Kasumi-1 (cell line): ENCODE measurements at places on chromosomes 5 and 9.

GRCh38 chr5:152638996-152639552 lies 234.0 kb upstream of the NMUR2 start:
- DNase-seq: no peak

GRCh38 chr5:169176709-169177694 lies 123.9 kb downstream of the SLIT3 start:
- no peak for DNase-seq

GRCh38 chr5:144003636-144004035 lies 166.8 kb downstream of the YIPF5 start:
- no peak for DNase-seq

GRCh38 chr9:123268199-123268464 lies 254 bp downstream of the STRBP start:
- no peak for DNase-seq

DNA sequence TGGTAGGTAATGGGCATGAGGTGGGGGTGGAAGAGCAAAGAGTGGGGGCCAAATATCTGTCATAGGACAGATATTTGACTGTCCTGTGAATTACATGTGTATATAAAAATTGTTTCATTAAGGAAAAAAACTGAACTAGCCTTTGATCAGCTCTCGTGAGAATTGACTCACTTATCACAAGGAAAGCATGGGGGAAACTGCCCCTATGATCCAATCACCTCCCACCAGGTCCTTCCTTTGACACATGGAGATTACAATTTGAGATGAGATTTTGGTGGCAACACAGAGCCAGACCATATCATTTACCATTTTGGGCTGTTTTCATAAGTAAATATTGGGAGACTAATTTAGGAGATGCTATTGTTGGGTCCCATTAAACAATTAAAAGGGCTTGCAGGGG lies 63.2 kb upstream of the FYB1 start:
- DNase-seq: no peak

GRCh38 chr9:127225801-127226625 lies 38.6 kb upstream of the GARNL3 start:
- DNase-seq: peak; percentile 9

GRCh38 chr5:45750574-45750973 lies 54.4 kb upstream of the HCN1 start:
- no peak for DNase-seq

DNA sequence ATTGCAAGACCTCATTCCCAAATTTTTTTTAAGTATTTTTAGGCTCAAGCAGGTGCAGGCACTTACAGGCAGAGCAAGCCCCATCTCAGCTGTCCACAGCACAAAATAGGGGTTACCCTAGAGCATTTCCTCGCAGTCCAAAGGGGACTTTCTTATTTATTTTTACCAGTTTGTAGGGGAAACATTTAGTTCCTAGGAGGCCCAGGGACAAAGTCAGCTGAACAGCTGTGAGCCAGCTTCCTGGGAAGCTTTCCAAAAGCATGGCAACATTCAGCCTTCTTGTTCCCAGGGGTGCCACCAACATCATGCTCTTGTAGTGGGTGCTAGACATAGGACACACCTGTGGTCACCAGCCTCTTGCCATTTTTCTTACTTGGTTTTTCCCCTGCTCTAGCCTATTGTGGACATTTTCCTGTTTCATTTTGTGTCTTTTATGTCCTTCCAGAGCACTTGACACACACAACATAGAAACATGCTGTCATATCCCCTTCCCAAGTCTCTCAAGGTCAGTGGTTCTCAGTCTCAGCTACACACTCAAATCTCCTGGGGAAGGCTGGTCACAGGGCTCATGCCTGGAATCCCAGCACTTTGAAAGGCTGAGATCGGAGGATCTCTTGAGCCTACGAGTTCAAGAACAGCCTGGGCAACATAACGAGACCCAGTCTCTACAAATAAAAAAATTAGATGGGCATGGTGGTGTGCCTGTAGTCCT lies 38.2 kb downstream of the HAVCR1 start:
- no peak for DNase-seq

- no peak for DNase-seq
These were observed 172.1 kb downstream of the GABBR2 start for GRCh38 chr9:98536542-98537173.

DNA sequence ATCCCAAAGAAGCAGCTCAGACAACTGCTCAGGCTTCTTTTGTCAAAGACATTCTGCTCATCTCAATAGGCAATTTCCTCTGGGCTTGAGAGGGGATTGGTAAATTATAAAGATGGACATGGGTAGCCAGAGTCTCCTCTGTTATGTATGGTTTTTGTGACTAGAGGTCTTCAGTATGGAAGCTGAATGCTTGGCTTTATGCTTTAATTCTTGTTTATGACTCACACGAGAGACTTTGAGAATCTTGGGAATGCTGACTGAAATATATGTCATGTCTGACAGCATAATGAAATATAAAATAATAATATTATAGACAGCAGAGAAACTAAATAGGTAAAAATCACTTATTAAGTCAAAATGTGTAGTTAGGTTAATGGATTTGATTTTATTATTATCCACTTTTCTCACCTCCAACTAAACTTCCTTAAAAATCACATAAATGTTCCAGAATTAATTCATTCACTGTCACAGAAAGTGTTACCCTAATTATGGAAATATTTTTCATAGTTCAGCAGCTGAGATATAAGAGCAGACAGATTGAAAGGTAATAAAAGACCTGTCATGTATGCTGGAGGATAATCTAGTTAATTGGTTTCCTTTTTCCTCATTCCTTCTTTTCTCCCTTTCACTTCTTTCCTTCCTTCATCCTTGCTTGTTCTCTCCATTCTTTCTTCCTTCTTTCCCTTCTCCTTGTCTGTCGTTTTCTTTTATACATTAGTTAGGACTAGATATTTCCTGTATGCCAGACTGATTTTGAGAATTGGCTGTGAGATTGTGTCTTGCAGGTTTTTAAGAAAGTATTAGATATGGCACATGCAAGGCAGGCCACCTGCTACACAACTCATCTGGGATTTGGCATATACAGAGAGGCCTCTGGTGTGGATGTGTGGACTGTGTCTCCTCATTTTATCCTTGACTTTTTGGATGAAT lies 1866.1 kb upstream of the NUDT12 start:
- DNase-seq: no peak

DNA sequence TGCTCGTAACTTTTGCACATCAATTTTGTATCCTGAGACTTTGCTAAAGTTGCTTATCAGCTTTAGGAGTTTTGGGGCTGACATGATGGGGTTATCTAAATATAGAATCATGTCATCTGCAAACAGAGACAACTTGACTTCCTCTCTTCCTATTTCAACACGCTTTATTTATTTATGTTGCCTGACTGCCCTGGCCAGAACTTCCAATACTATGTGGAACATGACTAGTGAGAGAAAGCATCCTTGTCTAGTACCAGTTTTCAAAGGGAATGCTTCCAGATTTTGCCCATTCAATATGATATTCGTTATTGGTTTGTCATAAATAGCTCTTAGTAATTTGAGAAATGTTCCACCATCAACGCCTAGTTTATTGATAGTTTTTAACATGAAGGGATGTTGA lies 65.4 kb upstream of the CDH12 start:
- no peak for DNase-seq

DNA sequence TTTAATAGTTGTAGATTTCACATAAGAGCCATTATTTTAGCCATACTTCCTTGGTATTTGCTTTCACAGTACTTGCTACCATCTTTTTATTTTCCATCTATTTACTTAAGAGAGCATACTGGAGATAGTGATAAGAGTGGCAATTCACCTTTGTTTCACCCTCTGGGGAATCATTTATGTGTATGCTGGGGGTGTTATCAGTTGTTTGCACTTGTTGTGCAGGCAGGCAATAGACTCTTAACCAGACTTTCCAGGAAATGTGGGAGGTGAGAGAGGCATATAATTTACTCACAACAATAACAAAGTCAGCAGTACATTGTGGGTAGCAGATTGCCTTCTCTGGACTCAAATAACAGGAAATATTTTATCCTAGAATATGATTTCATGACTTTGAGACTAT lies 1018.3 kb downstream of the CDH12 start:
- DNase-seq: no peak

DNA sequence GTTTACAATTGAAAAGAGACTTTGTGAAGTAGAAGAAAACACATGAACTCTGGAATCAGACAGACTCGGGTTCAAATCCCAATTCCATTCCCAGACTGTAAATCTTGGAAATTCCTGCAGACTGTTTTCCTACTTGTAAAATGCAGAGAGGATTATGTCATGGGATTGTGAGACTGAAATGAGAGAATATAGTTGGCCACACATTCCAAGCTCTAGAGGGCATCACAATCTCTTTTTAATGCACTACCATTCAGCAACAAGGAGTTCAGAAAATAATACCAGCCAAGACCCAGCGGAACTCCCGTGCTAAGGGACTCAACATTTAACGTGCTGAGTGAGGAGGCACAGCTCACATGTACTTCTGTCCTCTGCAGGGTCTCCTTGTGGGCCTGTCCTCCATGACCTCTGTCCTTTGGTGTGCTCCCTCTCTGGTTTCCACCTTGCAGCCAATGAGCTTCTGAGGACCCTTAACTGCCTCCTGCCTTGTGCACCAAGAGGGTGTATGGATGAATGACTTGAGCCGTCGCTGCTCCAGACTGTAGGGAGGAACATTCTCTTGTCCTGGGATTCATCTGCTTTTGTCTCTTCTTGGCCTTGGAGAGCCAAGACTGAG lies 263.5 kb downstream of the NTRK2 start:
- DNase-seq: no peak

GRCh38 chr5:128228521-128228920 lies 145.0 kb downstream of the SLC12A2 start:
- no peak for DNase-seq

GRCh38 chr9:11758016-11758415 lies 935.2 kb upstream of the TYRP1 start:
- no peak for DNase-seq

DNA sequence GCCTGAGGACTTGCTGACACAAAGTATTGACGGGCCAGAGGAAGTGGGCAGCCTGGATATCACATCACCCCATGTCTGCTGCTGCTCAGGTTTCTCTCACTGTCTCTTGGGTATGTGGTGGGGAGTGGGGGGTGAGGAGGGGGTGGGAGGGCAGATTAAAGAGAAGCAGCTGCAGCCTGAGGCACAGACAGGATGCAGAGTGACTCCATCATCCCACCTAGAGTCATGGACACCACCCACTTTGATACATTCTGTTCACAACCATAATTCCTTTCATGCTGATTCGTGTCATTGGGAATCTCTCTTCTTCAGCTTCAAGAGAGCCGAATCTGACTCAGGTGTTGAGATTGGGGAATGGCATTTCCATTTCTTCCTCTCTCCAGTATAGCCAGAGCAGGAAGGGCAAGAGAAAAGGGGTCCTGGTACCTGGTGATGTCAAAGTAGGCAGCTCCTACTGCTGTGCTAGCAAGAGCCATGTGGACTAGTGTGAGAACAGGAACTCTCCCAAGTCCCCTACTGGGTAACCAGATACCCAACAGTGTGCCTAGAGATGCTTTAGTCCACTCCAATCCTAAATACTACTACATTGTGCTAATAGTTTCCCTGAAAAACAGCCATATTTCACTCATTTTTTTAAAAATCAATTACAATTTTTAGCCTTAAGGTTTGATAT lies 22.4 kb downstream of the GRAMD2B start:
- DNase-seq: no peak

DNA sequence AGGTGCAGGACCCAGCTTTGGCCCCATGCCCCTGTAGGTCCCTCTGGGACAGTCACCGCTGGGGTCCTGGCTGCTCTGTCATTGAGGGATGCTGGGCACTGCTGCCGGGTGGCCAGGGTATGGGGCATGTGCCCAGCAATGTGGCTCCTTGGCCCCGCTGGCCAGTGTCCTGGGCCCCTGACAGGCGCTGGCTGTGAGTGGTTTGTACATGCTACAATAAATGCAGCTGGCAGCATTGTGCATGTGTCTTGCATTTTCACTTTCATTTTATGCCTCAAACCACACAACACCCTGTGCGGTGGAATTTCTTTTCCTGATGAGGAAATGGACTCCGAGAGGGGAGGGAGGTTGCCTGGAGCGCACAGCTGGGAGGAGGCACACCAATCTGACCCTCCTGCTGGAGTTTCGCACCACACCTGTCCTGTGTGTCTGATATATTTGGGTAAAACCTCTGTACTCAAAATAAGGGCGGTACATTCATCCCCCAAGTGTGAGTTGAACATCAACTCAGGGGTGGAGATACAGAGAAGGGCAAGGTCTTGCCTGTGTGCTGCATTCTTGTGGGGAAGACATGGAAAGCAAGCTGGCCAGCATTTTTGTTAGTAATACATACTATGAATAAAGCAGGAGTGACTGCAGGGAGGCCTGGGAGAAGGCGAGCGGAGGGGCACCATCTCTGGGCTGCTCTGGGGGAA lies 11.7 kb downstream of the TSPAN17 start:
- DNase-seq: peak; percentile 20

DNA sequence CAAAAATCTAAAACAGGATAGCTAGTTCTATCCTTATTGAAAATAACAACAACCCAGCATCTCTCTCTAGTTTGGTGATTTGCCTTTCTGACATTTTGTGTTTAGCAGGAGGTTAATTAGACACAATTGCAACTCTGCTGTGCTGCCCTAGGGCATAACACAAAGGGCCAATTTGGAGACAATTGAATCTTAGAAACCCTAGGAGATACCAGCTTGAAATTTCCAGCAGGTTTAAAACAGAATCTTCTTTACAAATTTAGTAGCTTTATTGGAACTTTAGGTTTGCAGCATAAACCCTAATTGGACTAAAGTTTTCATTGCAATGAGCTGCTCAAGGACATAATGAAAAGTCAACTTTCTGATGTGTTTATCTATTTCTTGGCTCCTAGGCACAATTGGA lies 166.7 kb upstream of the FER start:
- DNase-seq: no peak

DNA sequence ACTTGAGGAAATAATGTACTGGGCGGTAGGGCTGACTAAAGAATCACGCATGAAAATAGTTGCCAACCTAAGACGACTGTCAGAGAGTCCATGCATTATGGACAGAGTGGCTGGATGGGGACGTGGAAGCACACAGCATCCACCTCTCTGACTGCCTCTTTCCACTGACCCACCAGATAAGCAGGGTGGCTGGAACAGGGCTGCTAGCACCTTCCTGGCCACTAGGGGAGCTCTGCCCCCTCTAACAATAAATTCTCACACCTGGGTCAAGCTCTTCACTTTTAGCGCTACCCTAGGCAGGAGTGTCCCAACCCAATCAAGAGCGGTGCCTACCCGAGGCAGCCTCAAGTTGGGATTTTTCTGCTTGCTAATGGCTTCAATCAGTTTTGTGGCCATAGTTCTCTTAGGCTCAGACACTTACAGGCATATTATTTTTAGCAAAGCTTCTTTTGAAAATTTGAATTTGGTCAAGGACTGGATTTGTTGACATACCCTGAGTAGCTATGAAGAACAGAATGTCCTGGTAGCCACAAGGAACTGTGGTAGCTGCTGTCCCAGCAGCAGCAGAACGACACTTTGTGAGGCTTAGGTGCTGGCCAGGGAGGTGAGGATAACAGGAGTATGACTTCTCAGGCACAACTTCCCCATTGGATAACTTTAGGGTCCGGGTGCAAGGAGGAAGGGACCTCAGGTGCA lies 6.9 kb upstream of the TPM2 start:
- DNase-seq: peak; percentile 47

- no peak for DNase-seq
These were observed 49.1 kb downstream of the GNA14 start for GRCh38 chr9:77598991-77599390.
